ENCODE measurements at places on chromosomes 4 and X.

DNA sequence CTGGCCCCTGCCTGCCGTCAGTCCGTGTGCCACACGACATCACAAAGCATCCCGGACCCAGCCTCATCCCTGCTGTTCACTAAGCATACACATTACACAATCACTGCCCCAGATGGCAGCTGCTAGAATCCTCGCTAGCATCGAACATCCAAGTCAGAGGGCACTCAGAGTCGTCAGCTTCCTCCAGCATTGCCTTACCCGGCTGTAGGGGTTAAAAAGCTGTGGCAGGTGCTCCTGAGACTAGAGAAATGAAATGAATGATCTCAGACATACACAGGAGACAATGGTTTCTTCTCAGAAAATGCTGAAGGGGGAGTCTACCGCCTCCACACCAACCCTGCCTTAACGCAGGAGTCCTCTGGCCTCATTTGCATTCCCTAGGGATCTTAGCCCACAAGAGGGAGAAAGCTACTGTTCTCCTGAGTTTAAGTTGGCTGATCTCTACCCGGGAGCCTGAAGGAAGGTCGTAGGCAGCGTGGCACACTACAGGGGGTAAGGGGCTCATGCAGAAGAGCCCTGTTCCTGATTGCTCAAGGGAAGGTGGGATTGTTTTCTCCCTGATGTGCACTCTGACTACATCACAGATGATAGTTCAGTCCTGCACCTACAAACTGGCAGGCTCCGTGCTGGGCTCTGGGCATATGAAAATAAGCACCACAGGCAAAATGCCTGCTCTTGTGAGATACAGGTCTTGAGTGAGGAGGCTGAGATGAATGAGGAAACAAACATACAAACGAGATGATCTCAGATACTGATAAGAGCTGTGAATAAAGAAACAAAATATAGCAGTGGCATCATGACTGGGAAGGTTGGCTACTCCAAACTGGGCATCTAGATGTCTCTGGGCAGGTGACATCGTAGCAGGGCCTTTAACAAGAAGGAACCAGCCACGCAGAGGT, 2.6 kb upstream of the KIAA0232 start:
- no peak for DNase-seq

DNA sequence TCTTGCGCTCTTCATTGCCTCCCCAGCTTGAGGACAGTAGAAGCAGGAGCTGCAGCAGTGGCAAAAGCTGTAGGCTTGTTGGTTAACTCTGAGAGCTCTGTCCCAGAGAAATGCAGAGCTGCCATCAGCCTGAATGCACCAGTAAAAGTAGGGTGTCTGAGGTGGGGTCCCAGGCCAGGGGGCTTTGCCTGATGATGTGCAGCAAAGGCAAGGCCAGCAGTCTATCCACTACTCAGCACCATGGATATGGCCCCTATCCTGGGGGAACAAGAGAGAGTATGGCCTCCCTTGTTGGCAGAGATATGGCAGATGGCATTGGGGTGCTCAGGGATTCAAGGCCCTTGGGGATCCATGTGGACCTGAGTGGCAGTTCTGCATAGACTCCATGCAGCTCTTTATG, 180.2 kb downstream of the HMGN5 start:
- no peak for DNase-seq

GRCh38 chr4:181911420-181911819, 331.8 kb upstream of the TENM3 start:
- DNase-seq: no peak

GRCh38 chr4:81030061-81030980, at the start of gene BMP3:
BMP3 (plus strand) TSS chr4:81030708; CDS start chr4:81031285, 577 bp downstream.
- peak; percentile 60 for DNase-seq

DNA sequence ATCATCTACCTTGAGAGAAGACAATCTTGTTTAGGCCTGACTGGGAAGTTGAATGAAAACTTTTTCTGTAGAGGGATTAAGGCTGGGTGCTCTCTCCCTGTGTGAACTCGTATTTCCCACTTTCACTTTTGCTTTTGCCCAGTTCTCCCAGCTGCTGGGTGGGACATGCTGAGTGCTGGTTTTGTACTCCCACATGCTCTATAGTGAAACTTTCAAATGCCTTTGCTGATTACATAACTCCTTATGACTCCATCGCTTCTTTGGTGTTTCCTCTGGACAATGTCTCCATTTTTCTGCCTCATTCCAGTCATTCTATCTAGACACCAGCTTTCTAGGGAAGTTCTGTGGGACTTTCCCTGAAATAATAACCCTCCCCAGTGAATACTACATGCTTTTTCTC, 100.5 kb downstream of the CLNK start:
- DNase-seq: no peak

GRCh38 chrX:128078545-128078944, 26.3 kb upstream of the ACTRT1 start:
- no peak for DNase-seq

DNA sequence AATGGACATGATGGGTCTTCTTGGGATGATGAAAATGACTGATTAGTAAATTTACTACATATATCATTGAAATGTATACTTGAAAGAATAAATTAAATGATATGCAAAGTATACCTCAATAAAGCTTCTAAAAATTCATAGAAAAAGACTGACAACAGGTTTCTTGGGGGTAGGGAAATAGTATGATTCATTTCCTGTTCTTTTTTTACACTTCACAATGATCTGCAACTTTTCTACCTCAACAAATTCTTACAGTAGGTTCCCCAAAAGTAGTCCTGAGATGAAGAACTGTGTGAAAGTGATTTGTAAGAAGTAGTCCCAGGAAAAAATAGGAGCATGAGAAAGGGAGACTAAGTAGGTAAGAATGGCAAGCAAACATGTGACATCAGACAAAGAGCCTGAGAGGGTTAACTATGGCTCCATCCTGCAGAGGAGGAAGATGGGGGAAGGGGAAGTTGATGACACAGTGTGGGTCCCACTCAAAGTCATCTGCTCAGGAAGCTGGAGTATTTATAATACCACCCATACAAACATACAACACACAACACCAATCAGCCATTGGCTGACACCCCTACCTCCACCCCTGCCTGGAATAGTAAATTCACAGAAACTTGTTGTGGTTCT, 73.9 kb downstream of the ARHGAP6 start:
- DNase-seq: no peak

DNA sequence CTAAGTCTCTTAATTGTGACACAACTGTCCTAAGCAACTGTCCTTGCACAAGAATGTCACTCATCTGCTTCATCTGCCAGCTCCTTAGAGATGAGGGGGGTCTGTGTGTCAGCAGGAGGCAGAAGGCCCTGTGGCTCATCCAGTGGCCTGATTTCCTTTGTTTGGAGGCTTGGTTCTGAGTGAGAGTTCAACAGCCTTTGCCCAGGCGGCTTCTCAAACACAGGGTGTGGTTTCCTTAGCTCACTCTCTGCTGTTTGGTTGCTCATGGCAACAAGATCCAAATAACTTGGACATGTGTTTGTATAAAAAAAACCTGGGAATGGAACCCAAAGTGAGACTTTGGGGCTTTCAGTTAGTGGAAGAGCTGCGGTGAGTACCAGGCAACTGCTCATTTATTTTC, 46.6 kb downstream of the MAP7D3 start:
- DNase-seq: no peak

- DNase-seq: no peak
Measured at GRCh38 chr4:924107-925096, 7.7 kb downstream of the GAK start.

GRCh38 chr4:80911458-80911857, 119.0 kb upstream of the BMP3 start:
- no peak for DNase-seq

DNA sequence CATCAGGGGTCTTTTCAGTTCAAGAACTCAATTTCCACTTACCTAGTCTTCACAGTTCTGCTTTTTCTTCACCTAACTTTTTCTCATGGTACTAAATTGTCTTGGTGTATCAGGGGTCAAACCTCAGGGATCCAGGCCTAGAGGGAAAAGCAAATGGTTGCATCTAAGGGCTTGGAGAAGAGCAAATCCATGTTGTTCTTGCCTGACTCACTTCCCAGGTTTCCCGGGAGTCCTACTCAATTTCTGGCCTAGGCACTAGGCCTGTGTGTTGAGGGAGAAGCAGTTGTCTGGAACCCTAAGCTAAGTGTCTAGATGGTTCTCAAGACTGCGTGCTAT, 191.9 kb upstream of the STK26 start:
- DNase-seq: no peak

- DNase-seq: no peak
Measured at GRCh38 chr4:57854748-57855147, 744.6 kb upstream of the IGFBP7 start.

GRCh38 chr4:155367608-155368007, 9.2 kb downstream of the MAP9 start:
- DNase-seq: no peak

DNA sequence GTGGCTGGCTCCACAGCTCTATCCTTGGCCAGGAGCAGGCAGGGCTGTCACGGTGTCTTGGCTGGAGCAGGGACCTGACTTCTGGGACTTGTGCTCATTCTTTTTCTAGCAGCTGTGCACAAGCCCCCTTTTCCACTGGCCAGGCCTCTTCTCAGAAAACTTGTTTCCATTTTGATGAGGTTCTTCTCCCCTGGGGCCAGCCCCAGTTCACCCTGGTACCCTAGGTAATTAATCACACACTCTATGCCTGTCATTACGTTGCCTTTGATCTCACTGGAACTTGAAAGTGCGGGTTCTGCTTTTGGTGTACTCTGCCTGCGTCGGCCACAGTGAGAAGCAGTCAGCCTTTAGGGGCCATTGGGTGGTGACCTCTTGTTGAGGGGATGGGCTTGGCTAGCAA, 26.6 kb downstream of the DRD5 start:
- peak; percentile 40 for DNase-seq

- no peak for DNase-seq
Measured at GRCh38 chr4:150123087-150123486, 44.8 kb downstream of the DCLK2 start.

GRCh38 chr4:170138580-170139194, 48.9 kb upstream of the AADAT start:
- DNase-seq: peak; percentile 86

DNA sequence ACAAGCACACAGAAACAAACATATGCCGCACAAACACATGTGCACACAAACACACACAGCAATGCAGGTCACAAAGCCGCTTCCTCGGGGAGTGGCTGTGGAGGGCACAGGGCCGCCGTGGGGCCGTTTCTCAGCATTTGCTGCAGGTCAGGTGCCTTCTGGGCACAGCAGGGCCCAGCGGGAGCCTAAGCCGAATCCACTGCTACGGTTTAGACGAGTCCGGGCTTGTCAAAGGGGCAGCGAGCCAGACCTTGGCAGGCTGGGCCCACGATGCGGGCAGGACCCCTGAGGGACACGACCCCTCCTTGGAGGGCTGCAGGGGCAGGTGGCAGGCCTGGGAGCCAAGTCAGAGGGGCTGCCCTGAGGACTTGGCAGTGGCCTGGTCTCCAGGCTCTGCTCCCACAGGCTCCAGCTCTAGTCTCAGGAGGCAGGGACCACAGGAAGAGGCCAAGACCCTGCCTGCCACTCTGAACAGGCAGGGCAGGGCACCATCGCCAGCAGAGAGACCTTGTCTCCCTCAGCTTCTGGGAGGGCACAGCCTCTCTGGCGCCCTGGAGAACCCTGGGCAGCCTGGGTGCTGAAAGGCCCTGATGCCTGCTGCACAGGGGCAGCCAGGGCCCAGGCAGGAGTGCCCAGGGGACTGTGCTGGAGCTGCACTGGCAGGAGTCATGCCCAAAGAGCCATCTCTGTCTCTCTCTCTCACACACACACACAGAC, 5.5 kb upstream of the ATP2B3 start:
- DNase-seq: no peak

DNA sequence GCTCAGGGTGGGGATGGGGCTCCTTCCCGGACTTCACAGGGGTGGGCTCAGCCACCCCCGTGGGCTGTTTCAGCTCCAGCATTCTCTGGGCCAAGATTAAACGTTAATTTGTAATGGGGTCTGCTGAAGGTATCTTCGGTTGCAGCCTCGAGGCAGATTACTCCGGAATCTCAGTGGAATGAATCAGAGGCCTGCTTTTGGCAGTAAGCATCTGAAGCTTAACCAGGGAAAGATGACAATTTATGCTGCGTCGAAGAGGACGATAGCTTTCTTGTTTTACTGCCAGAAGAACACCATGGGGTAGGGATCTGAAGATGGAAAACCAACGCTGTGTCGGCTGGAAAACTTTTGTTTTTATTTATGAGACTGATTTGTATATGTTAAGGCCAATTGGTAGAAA, 129.2 kb upstream of the MSX1 start:
- no peak for DNase-seq

GRCh38 chrX:128650326-128650725, 598.1 kb upstream of the ACTRT1 start:
- no peak for DNase-seq

DNA sequence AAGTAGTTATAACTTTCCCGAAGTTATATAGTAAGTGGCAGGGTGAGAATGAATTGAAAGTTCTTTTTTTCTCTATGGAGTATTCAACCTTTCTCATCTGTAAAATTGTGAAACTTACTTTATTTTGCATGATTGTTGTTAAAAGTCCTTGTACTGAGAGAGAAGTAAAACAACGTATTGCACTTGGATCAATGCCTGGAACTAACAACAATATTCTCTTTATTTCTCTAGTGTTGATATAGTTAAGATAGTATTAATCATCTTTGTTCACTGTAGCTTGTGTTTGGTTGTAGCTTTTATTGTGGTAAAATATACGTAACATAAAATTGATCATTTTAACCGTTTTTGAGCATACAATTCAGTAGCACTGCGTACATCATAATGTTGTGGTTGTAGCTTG, 48.7 kb downstream of the STIM2 start:
- DNase-seq: no peak

GRCh38 chr4:54390670-54391069, 161.6 kb downstream of the PDGFRA start:
- DNase-seq: no peak

DNA sequence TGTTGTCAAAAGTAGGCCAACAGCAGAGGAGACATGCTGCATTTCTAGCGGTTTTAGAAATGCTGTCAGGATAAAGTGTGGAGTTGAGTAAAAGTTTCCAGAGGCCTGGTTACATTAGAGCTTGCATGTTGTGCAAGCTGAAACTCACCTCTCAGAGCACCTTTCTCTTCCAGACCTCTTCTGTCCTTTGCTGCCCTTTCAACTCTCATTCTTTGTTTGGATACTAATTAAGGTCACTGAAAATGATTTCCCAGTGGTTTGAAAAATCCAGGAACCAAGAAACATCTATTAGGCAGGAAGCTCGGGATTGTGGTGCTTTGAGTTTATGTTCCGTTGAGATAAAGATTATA, 426.6 kb downstream of the MAPK10 start:
- DNase-seq: no peak

- no peak for DNase-seq
Measured at GRCh38 chr4:17580969-17581368, 4.0 kb downstream of the LAP3 start.

DNA sequence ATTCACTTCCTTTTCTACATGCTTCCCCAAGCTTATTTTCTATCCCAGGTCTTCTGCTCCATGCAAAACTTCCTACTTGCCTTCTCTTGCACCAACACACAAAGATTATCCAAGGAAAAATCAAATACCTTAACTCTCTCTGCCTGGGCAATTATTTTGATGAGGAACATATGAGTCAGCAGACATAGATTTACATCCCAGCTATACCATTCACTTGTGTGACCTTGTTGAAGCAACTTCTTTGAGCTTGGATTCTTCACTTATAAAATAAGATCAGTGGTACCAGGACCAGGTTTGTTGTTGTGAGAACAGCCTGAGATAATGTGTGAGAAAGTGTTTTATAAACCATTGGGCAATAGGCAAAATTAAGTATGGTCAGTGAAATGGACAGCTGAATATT, 39.1 kb upstream of the TMEM192 start:
- DNase-seq: no peak

All from nephron progenitor cell (in vitro differentiated cells).